ENCODE measurements at places on chromosomes 7 and 10.

- DNase-seq, result no peak
Measured at GRCh38 chr7:94313926-94314325, 80.8 kb upstream of the COL1A2 start.

GRCh38 chr10:13404791-13405190, 56.7 kb upstream of the SEPHS1 start:
- DNase-seq, result no peak

- no peak for DNase-seq
Measured at GRCh38 chr10:7547829-7548228, 118.9 kb downstream of the ITIH5 start.

DNA sequence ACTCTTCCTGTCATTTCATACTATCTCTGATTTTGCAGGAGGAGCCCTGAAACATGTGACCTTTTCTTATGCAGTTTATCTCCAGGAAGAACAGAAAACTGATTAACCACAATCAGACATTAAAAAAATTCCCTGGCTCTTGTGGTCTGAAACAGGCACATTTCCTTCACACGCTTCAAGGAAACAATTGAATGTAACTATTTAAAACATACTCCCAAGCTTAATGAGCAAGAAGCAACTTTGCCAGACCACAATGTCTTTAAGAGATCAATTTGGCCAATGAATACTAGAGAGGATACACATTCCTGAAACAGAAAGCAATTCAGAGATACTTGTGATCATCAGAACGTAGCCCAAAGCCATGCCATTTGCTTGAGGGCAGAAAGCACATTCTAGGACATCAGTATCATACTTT, 65.8 kb downstream of the PIP4K2A start:
- peak; percentile 64 for DNase-seq

DNA sequence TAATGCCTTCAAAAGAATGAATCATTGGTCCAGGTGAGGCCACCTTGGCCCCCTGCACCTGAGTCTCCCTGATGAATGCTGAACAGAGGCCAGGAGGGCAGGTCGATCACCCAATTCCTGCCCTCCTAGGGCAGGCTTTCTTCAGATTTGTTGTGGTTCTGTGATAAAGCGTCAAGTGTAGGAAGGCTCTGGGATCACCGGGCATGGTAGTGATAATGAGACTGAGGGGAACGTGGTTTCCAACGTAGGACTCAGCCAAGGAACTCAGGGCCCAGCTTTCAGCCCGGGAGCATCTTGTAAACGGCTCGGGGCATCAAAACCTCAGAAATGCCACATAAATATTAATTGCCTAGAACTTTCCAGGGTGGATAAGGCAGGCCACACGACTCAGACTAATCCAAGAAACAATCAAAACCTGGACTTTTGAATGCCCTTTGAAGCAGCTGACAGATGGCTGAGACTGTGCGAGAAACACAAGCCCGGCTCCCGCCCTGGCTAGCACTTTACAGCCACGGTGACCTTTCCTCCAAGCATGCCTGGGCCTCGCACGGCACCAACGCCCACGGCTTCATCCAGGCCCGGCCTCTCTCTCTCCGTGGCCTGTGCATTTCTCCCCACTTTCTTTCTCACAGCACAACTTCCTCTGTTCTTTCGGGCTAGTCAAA, 239.3 kb upstream of the GRB10 start:
- no peak for DNase-seq

DNA sequence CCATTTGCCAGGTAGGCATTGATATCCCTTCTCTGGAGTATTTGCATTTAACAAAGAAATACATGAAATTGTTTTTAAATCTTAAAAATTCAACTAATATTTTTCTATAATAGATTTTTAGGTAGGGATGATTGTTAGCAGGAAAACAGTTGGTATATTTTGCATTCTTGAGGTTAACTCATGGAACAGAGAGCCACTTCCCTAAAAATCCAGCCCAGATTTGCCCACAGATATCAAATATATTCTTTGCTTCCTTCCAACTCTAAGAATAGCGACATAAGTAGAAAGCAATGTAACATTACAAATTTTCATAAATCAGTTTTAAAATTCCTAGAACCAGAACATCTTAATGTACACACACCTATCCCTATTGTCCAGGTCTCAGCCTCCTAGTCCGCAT, 45.0 kb upstream of the ANLN start:
- no peak for DNase-seq

GRCh38 chr10:133295426-133296320, 13.0 kb downstream of the TUBGCP2 start:
- DNase-seq, result no peak

DNA sequence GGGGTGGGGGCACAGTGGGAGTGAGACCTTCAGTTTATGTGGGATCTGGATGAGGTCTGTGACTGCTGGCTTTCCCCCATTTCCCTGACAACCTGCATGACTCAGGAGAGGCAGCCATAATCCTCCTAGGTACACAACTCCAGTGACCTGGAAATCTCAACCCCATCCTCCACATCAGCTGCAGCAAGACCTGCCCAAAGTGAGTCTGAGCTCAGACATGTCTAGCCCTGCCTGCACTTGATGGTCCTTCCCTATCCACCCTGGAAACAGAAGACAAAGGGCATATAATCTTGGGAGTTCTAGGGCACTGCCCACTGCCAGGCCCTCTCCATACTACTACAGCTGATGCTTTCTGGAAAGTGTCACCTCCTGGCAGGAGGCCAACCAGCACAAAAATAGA, 75.6 kb downstream of the GRM8 start:
- DNase-seq, result no peak

DNA sequence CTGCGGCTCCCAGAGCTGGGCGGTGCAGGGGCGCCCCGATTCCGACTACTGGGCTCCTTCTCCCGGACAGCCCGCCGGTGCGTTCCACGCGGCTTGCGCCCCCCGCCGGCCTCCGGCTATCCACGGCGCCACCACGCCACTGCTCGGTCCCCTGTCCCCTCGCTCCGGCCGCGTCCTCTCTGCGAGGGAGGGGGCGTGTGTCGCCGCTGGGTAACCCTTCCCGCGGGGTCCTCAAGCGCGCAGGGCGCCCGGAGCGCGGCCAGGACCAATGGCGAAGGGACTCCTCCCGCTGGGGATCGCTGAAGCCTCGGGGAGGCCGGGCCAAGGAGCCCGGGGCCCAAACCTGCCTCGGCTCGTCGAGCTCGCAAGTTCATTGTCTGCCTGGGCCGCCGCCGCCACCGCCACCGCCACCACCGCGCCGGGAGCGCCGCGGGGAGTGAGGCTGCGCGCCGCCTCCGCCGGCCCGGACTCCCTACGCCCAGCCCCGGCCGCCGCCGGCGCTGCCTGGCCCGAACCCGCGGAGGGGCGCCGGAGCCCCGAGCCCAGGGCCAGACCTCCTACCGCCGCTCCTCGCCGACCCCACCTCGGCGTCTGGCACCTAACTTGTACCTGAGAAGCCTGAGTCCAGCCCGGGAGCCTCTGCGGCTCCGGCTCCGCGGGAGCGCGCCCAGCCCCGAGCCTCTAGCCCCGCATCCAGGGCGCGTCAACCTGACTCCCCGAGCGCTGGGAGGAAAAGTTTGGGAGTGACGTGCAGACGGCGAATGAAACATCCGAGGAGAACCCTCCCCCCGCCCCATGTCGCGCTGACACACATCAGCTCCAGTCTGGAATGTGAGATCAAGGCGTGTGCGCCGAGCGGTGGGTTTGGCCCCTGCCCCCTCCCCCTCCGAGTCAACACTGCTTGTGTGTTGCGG, at the start of gene CHST15:
CHST15 (minus strand) TSS at position 739 of the 914 bp plus-strand sequence. CDS start 47,386 bp downstream, outside the sequence.
- DNase-seq, result no peak

GRCh38 chr7:1104516-1105179, 16.7 kb downstream of the GPER1 start:
- no peak for DNase-seq

DNA sequence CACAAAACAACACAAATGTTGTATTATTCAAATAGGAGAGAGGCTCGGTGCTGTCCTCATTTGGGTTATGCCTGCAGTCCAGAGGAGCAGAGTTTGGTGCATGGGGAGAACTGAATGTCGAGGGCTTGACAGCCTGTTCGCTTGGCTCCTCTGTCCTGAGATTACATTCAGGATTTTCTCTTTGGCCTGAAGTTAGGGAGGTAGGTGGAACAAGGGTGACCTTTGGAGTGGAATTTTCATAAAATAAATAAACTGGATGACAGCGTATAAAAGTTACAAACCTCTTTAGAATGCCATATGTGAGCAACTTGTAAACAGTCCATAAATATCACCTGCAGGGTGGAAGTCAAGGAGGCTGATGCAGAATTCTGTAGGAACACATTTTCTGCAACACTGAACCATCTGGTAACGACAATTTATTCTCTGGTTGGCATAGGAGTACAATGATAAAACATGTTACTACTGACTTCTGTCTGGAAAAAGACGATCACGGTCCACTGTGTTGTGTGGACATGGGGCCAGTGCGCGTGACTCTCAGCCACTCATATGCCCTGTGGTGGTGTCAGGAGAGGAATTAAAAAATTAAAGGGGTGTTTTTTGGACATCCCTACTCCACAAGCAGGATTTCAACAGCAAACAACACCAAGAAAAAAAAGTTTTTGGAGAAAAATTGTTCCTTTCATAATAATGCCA, 33.2 kb downstream of the NRP1 start:
- no peak for DNase-seq

GRCh38 chr7:30914596-30914995, 2.9 kb downstream of the AQP1 start:
- DNase-seq, result no peak

GRCh38 chr7:4692055-4692454, 10.0 kb downstream of the FOXK1 start:
- DNase-seq, result no peak

DNA sequence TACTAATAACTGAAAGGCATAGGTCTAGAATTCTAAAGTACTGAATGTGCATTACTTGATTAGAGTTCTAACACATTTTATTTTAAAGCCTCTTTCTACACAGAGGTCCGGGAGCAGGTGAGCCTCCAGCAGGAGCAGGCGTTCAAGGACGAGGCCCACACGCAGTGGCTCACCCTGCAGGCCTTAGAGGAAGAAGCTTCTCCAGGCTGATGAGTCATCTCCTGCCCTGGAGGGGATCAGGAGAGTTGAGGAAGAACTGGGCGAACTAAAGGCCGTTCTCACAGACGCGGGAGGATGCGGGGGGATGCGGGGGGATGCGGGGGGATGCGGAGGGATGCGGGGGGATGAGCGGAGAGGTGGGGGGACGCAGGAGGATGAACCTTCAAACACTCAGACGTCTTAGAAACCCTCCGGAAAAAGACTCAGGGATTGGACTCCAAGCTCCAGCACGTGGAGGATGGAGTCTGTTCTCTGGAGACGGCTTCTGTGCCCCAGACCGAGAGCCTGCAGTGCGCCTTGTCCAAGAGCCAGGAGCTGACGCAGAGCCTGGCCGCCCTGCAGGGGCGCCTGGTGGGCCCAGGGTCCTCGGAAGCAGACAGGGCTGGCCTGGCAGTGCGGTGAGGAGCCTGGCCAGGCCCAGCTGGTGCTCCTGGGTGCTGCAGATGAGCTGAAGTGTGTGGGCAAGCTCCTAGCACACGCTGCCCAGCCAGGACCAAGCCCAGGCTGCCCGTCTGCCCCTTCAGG, 433.7 kb upstream of the TPK1 start:
- no peak for DNase-seq

- DNase-seq, result no peak
Measured at GRCh38 chr7:33970536-33970935, 65.2 kb downstream of the BMPER start.

DNA sequence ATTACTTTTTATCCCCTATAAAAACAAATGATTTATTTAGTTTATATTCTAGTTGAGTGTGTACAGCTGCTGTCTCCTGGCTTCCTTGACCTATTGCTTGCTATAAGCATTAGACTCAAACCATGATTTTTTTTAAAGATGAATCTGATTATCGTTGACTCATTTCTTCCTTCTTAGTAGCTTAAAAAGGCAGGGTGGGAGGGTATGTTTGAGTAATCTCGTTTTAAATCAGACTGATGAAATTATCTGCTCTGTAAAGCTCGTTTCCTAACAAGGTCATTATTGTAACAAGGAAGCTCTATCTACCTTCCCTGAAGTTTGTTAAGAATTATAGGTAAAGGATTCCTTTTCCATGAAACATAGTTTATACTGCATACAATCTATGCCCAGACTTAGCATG, 276.3 kb upstream of the KCND2 start:
- DNase-seq, result no peak

GRCh38 chr10:110420401-110421193, 77.1 kb upstream of the DUSP5 start:
- no peak for DNase-seq

DNA sequence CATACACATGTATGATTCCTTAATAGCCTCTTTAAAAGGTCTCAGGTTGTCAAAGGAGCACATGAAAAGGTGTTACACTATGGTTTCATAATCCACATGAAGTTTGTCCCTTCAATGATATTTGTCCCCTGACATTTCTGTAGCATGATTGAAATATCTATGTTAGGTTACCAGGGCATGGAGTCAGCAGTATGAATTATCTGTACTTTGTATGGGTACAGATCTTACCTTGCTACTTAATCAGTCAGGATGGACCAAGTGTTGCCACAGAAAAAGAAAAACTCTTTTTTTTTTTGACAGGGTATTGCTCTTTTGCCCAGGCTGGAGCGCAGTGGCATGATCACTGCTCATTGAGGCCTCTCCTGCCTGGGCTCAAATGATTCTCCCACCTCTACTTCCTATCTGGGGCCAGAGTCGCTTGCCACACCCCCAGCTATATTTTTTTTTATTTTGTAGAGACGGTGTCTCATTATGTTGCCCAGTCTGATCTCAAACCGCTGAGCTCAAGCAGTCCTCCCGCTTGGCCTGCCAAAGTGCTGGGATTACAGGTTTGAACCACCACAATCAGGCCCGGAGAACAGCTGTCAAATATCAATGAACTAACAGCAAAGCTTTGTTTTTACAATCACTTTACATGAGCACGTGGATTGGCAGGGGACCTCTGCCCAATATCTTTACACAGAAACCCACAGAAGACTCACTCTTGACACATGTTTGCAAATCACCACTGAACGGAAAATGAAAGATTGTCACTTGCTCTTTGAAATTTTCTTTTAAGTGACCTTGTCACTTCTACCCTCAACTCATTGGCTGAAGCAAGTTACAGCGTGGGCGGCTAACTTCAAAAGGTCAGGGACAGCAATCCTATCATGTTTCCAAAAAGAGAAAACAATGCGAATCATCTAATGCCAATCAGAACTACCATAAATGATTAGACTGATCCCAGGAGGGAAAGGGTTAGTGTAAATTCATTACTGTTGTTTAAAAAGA, 140.2 kb downstream of the PRKG1 start:
- DNase-seq, result no peak

DNA sequence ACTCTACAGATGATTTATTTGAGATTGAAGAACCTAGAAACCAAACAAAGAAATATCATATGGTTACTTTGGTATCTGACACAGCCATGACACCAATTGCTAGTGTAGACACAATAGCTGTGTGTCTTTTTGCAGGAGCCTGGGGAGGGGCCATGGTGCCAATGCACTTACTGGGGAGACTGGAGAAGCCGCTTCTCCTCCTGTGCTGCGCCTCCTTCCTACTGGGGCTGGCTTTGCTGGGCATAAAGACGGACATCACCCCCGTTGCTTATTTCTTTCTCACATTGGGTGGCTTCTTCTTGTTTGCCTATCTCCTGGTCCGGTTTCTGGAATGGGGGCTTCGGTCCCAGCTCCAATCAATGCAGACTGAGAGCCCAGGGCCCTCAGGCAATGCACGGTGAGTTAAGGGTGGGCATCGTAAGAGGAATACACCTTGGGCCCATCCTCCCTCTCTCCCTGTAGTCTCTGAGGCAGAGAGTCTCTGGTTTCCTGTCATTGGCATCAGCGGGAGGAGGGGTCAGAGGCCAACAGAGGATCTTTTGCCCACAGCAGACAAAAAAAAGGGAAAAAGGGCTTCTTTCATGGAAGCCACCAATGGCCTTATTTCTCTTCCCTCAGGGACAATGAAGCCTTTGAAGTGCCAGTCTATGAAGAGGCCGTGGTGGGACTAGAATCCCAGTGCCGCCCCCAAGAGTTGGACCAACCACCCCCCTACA, 1.2 kb downstream of the TMEM139 start:
- DNase-seq, result no peak
